ENCODE measurements at places on chromosomes 1 and 21.
A peak's percentile ranks its signal among the peaks of the same experiment; 100 is the strongest.

DNA sequence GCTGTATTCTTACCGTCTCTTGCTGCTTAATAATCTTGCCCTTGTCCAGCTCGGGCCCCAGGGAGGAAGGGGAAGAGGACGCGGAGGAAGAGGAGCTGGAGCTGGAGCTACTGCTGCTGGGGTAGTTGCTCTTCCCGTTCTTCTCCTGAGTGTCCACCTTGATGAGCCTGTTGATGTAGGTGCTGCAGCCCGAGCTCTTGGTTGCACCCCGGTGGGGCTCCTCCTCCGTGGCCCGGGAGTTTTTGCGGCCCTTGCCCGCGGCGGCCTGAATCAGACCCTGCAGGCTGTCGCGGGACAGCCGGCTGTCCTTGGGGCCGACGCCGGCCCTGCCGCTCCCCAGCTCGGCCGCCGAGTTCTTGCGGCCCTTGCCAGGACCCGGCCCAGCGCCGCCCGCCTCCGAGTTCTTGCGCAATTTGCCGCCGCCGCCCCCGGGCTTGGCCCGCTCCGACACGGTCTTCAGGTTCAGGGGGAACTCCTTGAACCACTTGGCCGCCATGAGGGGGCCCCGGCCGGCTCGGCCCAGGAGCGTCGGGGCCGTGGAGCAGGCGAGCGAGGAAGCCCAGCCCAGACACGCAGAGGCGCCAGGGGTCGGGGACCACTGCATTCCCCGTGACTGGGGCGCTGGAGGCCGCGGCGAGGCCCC is 475 bp upstream of the TDRD10 start:
- DNase-seq, result no peak

DNA sequence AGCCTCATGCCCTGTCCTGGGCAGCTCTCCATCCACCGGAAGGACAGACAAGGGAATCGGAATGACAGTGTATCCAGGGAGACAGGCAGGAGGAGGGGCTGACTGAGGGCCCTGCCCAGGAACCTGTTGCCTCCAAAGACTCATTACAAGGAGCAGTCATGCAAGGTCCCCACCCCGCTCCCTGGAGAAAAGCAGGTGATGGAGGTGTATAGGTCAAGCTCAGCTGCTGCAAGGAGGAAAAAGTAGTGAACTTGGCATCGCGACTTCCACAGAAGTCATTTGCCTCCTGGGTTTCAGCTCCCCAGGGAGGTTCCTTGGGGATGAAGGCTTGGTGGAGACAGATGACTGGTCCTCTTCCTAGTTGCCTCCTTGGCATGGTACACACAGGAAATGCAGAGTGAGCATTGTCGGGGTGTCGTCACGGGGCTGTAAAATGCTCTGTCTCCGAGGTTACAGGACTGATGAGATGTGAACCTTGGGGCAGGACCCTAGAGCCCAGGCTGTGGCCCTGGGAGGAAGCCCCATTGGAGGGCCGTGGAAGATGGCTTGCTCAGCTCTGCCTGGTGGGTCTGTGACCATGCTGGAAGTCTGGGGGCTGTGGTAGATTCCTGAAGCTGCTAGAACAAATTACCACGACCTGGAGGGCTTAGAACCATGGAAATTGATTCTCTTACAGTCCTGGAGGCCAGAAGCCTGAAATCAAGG is 219.6 kb upstream of the C1orf174 start:
- DNase-seq, result no peak

DNA sequence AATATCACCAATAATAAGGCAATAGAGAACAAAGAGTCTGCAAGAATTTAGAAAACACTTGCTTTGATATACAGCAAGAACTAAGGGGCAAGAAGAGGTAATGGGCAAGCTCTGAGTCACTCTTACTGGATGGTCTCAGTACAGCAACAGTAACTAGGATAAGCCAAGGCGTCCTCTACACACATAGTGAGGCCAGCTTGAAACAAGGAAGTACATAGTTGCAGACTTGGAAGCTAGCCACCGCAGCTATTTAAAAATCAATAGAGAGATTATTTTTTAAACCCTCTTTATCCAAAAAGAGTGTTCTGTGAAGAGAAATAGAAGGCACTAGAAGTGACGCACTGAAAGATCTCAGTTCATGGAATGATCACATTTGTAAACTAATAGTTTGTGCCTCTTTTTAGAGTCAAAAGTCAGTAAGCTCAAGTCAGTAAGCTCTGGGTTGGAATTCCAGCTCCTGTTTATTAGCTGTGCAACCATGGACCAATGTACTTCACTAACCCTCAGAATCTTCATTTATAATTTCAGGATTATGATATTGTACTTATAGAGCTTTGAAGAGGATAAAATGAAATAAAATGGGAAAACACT is 118.6 kb downstream of the AKT3 start:
- peak; percentile 46 for DNase-seq

GRCh38 chr1:91851130-91852010 is 34.6 kb downstream of the TGFBR3 start:
- no peak for DNase-seq

GRCh38 chr1:182080040-182080439 is 18.5 kb upstream of the ZNF648 start:
- no peak for DNase-seq

GRCh38 chr1:1924386-1924785 is 5.3 kb upstream of the TMEM52 start:
- peak; percentile 36 for DNase-seq

DNA sequence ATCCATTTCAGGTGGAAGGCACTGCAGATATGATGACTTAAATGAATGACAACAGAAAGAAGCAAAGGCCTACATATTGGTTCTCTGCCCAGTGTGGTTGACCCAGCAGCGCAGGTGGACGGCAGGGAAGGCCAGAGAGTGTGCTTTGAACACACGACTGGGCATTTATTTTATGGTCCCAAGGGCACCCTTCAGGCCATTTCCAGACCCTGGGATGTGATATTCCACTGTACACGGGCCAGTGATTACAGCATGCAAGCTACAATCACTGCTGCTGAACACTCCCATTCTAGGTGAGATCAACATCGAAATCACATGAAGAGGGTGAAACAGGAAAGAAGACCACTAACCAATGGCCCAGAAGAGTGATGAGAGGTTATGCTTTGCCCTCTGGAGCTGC is 33.8 kb downstream of the PCNX2 start:
- DNase-seq, result no peak

DNA sequence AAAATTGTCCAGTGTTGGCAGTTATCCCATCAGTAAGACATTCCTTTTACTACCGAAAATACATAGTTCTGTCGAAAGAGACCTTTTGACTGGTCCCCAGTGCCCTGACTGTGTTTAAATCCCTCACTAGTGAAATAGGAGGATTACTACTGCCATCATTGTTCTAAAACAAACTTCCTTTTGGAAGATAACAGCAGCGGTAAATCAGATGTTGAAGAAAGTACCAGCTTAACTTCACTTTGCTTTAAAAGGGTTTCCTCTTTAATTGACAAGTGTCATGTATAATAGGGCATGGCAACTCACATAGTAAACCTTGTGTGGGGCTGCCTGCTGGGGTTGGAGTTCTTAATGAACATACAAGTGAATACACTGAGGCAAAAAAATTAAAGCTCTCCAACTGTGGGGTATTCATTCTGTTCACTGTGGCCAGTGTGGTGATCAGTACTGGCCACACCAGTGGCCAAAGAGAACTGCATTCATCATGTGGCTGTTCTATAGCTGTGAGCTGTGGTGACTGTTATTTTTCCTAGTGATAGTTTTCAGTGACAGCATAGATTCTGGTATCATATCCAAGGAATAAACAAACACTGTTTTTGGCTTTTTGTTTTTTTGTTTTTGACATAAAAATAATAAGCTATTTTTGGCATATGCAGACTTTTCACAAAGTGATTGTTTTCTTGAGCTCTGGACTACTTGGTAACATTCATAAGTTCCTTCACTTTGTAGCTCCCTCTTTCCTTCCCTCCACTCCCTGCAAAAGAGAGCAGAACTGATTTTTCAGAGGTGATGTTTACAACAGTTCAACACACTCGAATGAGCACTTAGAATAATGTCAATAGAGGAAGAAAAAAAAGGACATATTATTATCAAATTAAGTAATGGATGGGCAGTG is 74.5 kb downstream of the NFIA start:
- DNase-seq, result no peak

- DNase-seq, result no peak
Measured at GRCh38 chr1:91335603-91336002, 69.0 kb downstream of the HFM1 start.

- no peak for DNase-seq
Measured at GRCh38 chr1:177620636-177621190, 349.1 kb downstream of the SEC16B start.

DNA sequence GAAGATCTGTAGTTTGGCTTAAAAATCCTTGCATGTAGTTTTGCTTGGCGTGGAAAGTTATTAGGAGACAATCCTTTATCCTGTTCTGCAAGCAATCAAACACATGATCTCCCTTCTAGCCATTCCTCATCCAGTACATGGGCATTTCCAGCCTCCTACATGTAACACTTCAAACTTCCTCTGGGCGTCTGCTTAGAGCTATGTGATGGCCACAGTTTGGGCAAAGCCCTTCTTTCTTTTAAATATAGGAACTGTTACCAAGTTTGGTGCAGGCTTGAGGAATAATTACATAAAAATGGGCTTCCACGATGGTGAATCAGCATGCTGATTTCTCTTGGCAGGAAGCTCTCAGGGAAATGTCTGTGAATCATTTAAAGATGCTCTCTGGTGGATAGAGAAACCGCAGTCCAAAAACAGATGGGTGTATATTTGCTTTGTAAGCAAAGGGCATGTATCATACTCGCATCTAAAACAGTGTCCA is 176.9 kb upstream of the FMN2 start:
- DNase-seq, result no peak

DNA sequence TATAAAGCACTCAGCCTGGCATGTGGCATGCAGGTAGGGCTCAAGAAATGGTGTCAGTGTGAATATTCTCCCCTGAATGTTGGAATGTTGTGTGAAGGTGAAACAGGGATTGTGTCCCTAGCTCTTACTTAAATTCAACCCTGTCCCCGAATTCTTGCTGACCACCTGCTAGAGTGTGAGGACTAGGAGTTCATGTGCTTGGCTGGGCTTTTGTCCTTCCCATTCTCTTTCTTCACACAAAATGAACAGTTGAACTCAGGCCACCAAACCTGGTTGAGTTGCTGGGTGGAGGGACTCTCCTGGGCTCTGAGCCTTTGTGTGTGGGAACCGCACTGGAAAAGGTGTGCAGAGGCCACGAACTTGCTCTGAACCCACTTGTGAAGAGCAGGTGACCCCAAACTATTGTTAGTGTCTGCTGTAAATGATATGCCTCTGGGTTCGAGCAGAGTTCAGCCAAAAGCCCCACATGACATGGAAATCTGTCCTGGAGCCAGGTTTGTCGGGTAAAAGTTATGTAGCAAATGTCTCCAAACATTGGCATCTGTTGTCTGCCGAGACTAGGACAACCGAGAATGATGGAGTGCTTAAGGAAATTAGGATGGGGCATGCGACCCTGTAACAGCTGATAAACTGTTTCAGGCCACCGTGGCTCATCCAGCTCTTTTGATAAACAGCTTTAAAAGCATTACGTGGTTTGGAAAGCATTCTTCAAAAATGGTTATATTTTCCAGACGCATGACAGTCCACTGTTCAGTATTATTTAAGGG is 144.2 kb downstream of the DHRS3 start:
- DNase-seq, result no peak

DNA sequence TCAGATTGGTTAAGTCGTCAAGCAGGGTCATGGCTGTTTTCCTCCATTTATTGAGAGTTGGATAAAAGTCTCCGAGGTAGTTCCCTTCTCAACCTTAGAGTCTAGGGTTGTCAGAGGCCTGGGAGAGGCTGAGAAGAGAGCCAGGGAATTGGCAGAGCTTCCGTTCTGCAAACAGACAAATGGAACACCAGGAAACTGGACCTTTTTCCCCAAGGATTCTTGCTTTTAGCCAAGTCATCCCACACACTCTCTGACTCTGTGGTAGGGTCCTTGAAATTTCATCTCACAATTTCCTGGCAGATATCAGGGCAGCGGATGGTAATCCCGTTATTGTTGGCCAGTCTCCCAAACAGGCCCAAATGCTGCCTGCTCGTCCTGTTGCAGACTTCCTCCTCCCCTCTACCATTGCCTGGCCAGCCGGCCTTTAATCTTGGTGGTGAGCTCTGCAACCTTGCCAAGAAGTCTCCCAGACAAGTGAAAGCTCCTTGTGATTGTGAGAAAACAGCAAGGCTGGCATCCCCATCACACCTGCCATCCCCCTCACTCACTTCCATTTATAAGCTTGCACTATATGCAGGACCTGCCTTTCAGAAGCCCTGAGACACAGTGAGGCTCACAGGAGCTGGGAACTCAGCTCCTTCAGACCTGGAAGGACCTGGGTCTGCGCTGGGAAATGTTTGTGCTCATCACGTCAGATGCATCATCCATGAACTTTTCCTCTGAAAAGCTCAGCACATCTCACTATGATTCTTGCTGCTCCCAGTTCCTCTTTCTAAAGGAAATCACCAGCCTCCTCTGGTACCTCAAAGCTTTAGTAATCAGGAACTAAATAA is 13.7 kb upstream of the SRP9 start:
- no peak for DNase-seq

- DNase-seq, result no peak
Measured at GRCh38 chr1:6832531-6833188, 47.4 kb downstream of the CAMTA1 start.

GRCh38 chr1:98323906-98324358 is 337.6 kb upstream of the SNX7 start:
- DNase-seq, result peak; percentile 80

GRCh38 chr1:198147216-198147615 is 9.6 kb upstream of the NEK7 start:
- DNase-seq, result no peak

DNA sequence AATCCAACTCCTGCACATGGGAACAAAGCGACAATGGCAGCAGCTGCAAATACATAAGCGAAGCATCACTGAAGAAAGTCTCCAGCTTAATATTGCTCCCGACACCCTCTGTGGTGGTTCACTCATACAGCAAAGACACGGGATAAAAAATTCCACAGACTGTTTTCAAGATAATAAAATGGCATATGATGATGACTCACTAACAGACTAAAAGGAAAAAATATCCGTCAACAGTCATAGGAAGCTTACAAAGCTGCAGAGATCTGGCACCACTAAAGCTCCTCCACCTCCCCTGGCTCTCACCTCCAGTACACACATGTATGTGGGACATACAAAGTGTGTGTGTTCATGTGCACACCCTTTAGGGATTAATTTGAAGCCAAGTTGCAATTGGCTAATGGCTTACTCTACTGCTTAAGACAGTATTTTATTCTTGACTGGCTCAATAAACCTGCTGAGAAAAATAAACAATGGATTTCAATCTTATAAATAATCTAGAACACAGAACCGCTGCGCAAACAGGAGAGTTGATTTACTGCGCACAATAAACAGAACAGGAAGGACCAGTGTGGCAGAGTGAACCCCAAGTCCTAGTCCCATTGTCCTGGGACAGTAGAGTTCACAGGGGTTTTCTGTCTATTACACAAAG is 94.4 kb downstream of the SLC45A1 start:
- peak; percentile 44 for DNase-seq

Data from hematopoietic multipotent progenitor cell treated with erythropoietin and hydrocortisone succinate and interleukin-3 and kit ligand, for 4 days (in vitro differentiated cells).